Bronchial epithelial cell (primary cell): ENCODE measurements at places on chromosomes 16 and 17.
A peak's percentile ranks its signal among the peaks of the same experiment; 100 is the strongest.

DNA sequence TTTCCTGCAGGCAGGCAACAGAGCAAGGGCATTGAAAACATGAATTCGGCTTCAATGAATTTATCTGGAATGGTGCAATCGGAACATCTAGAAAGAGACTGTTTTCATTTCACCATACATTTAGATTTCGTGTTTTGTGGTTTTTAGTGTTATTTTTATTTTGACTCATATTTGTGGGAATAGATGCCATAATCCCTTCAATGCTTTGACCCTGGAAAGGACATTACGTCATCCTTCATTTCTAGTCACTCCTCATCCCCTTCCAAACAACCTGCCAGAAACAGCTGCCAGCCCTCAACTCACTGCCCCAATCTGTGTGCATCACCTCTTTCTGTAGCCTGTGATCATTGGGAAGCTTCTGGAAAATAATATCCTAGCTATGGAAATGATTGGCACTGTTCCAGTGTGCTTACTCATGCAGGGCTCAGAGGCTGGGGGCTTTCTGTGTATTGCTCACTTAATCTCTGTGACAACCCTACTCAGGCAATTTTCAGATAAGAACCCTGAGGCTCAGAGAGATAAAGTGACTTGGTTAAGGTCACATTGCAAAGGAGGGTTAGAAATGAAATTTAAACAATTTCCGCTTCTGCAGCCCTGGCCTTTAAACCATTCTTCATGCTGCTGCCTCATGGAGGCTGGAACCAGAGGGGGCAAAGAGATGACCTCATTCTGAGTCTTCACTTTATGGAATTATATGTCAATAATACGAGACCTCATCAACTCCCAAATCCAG lies 9.5 kb upstream of the KSR1 start:
- peak; percentile 51 for DNase-seq

DNA sequence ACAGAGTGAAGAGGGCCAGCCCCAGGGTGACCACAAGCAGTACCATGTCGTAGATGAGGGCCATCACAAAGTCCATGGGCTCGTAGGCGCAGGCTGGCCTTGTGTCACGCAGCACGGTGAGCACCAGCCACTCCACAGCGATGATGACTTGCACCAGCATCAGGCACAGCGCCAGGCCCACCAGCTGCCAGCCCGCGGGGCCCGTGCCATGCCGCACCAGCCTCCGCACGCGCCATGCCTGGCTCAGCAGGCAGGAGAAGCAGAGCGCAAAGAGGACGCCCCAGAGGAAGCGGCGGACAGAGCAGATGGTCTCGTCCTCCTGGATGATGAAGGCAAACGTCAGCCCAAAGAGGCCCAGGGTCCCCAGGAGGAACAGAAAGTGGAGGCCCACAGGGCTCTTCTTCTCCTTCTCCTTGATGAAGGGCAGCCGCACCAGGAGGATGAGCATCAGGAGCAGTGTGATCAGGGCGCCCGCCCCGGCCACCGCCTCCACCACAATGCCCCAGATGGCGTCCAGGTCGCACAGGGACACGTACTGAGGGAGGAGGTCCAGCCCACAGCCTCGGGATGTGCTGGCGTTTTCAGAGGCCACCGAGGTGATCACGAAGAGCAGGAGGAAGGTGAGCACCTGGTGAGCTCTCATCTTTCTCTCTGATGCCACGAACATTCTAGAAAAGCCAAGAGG lies 12.3 kb downstream of the GPRC5B start:
- no peak for DNase-seq

- no peak for DNase-seq
Measured at GRCh38 chr16:87474017-87474416, 18.8 kb downstream of the ZCCHC14 start.

GRCh38 chr16:4987250-4987579 lies 29.1 kb downstream of the SEC14L5 start:
- DNase-seq = no peak

GRCh38 chr17:74082886-74083285 lies 120.6 kb upstream of the RPL38 start:
- DNase-seq = no peak

DNA sequence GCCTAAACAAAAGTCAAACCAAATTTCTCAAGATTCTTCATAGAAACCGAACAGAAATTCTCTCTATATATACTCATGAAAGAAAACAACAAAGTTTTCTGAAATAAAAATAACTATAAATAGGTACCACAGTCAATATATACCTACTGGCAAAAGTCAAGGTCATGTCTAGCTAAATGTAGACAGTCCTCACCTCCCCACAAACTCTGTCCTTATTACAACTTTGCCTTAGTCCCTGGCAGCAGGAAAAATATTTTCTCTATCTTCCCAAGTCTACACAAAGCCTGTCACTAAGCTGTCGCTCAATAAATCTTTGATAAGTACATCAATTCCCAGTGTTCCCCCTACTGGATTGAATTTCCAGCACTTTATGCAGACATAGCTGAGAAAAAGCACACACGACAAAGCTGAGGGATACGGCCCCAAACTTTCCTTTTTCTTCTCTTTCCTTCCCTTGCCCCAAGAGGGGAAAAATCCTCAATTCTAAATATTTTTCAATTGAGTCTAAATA lies 2.7 kb downstream of the CFAP20 start:
- DNase-seq = no peak

- no peak for DNase-seq
Measured at GRCh38 chr17:42653179-42654124, 5.6 kb upstream of the TUBG2 start.

DNA sequence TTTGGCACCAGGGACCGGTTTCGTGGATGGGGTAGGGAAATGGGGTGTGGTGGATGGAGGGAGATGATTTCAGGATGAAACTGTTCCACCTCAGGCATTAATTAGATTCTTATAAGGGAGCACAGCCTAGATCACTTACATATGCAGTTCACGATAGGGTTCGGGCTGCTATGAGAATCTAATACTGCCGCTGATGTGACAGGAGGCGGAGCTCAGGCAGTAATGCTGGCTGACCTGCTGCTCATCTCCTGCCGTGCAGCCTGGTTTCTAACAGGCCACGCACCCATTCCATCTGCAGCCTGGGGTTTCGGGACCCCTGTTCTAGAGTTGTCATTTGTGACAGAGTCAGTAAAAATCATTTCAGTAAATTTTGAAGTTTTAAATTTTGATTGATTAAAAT lies 99.7 kb downstream of the CHD9 start:
- DNase-seq = peak; percentile 20

DNA sequence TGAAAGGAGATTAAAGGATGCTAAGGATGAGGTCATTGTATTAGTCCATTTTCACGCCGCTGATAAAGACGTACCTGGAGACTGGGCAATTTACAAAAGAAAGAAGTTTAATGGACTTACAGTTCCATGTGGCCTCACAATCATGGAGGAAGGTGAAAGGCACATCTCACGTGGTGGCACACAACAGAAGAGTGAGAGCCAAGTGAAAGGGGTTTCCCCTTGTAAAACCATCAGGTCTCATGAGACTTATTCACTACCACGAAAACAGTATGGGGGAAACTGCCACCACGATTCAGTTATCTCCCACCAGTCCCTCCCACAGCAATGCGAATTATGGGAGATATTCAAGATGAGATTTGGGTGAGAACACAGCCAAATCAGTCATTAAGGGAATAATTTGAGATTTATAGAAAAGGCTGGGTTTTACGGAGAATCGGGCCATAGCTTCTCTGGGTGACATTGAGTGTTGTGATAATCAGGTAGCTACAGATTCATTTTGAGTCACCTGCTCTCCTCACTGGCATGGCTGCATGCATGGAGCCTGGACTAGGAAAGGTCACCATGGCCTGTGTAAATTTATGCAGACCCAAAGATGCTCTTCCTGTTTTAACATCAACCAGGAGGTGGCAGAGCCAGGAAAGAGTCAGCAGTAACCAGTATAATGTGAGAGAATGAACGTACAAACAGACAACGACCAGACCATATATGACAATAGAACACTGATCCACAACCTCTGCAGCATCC lies 40.5 kb upstream of the DYNLRB2 start:
- DNase-seq = no peak

GRCh38 chr16:80997139-80997798 lies 9.4 kb downstream of the CMC2 start:
- peak; percentile 3 for DNase-seq

- peak; percentile 36 for DNase-seq
Measured at GRCh38 chr17:45791935-45792334, 7.8 kb downstream of the CRHR1 start.

GRCh38 chr17:7855660-7856010 lies 769 bp downstream of the TMEM88 start:
- no peak for DNase-seq

GRCh38 chr17:61000911-61001310 lies 323.3 kb downstream of the BCAS3 start:
- no peak for DNase-seq

- DNase-seq = peak; percentile 61
Measured at GRCh38 chr16:728131-728889, 1.4 kb downstream of the HAGHL start.

- no peak for DNase-seq
Measured at GRCh38 chr16:28931801-28932225, at the start of gene CD19. CD19 (plus strand) TSS chr16:28931971; CDS start chr16:28932001, 30 bp downstream.

- DNase-seq = no peak
Measured at GRCh38 chr17:13920413-13920812, 148.9 kb upstream of the COX10 start.
